CD4-positive, alpha-beta T cell treated with Interleukin-21 for 1 hour (primary cell): ENCODE measurements at places on chromosomes 2 and 18.
A peak's percentile ranks its signal among the peaks of the same experiment; 100 is the strongest.

DNA sequence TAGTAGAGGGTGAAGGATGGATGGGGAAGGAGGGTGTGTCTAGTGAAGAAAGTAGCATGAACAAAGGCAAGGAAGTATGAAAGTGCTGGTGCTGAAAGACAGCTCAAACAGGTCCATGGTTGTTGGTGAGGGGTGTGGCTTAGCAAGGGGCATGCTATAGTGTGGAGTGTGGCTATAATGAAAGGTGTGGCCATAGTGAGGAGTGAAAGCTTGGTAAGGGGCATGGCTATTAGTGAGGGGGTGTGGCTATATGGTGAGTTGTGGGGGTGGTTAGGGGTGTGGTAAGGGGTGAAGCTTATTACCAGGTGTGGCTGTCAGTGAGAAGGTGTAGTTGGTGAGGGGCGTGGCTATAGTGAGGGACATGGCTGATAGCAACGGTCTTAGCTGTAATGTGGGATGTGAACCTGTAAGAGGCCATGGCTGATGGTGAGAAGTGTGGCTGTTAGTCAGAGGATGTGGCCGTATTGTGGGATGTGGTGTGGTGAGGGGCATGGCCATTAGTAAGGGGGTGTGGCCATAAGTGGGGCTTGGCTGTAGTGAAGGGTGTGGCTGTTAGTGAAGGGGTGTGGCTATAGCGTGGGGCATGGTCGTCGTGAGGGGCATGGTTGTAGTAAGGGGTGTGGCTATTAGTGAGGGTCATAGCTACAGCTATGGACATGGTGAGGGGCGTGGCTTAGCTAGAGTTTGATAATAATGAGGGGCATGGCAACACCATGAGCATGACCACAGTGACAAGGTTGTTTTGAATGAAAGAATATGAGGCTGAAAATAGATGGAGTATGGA is 549.6 kb downstream of the FBXO15 start:
- no peak for DNase-seq

DNA sequence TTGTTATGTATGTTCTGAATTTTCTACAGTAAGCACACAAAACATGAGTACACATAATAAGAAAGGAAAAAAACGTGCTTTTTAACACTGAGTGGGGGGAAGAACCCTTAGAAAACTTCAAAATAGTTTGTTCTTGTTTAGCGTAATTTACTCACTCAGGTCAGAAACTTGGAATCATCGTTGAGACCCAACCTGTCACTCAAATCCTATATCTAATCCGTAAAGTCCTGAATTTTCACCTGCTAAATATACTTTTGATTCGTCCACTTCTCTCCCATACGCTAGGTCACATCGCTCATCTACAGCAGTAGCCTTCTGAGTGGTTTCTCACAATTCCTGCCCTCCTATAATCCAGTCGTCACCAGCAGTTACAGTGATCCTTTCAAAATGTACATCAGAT is 767 bp downstream of the TPRKB start:
- no peak for DNase-seq

DNA sequence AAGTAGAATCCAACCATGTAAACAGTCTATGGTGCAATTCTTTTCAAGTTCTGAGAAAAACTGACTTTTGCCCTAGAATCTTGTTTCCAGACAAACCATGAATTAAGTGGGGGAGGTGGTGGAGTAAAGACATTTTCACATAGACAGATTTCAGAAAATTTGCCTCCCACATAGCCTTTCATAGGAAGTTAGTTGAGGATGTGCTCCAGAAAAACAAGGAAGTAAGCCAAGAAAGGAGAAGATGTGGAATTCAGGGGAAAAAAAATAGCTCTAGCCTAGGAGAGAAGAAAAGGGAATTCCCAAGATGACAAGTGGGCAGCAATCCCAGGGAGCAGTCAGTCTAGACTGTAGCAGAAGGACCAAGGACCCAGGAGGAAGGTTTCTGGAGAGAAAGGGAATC is 17.4 kb downstream of the RUFY4 start:
- DNase-seq = no peak

- DNase-seq = no peak
Measured at GRCh38 chr2:144448389-144449027, 71.4 kb downstream of the ZEB2 start.

- no peak for DNase-seq
Measured at GRCh38 chr18:56445422-56445821, 193.0 kb downstream of the TXNL1 start.

DNA sequence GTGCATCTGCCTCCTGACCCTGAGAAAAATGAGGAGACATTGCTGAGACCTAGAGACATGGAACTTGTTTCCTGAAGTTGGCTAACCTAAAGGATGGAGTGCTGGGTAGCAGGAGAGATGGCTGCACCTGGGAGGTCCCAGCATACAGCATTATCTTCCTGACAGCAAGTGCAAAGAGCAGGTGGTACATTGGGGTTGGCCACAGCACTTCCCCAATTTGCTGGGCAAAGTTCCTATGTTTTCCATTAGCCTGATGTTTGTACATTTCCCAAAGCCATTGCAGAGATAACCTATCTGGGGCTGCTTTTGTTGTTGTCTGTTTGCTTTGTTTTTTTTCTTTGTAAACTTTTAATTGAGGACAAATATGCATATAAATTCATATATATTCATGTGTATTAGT is 296.7 kb downstream of the HRH4 start:
- DNase-seq = no peak

GRCh38 chr2:142825861-142826260 is 51.6 kb upstream of the KYNU start:
- DNase-seq = no peak

GRCh38 chr2:46045888-46046287 is 251.3 kb upstream of the EPAS1 start:
- no peak for DNase-seq

DNA sequence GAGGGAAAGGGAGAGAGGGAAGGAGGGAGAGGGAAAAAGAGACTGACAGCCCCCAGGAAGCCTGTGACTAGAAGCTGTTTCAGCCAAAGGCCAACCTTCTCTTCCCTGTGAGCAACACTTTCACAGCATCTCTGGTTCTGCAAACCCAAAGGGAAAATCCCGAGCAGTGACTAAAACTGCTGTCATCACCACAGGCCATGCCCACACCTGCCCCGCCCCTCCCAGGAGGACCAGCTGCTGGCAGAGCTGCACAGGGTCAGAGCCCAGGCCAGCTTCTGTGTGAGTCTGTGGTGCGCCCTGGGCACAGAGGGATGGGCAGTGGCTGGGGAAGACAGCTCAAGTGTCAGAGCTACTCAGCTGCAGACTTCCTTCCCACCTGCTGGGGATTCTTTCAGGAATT is 64.9 kb upstream of the OTOS start:
- no peak for DNase-seq

DNA sequence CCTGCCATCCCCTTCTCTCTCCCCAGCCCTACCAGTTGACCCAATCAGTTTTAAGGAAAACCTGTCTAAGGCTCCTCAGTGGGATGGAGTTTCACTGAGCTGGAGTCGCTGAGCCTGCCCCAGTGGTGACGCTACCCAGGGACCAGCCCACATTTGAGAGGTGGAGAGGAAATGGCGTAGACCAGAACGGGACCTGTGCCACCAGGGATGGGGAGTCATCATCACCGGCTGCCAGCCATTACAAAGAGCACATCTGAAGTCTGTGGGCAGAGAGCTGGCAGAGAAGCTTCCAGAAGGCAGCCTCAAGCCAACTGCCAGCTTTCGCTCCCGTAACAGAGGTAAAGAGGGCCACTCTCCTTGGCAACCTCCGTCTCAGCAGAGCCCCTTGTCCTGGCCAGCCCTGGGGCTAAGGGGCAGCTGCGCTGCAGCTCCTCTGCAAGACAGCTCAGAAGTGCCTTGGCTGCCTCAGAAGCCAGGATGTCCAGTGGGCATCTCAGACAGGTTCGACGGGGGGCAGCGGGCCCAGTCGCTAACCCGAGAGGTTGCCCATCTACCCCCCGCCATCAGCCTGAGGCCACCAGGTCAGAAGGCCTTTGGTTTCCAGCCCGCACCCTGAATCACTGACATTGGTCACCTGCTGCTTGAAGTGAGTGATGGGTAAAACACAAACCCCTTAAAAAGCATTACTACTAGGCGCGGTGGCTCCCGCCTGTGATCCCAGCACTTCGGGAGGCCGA is 15.4 kb downstream of the SDC1 start:
- DNase-seq = no peak

DNA sequence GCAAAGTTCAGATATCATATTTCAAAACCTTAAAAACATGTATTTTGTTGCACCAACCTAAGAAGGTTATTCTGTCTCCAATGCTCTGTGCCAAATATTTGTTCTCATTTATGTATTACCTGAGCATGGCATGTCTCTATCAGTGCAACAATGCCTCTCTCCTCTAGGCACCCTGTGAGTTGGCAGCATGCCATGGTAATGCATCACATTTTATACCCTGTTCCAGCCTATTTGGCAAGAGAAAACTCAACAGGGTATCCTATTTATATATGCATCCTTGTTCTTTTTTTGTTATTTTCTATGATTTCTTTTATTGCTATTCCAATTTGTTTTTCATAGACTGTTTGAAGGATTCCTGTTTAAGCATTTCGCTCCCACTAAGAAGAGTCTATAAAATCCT is 126.3 kb upstream of the NRXN1 start:
- no peak for DNase-seq

- no peak for DNase-seq
Measured at GRCh38 chr2:96082211-96083063, 33.9 kb downstream of the ADRA2B start.

DNA sequence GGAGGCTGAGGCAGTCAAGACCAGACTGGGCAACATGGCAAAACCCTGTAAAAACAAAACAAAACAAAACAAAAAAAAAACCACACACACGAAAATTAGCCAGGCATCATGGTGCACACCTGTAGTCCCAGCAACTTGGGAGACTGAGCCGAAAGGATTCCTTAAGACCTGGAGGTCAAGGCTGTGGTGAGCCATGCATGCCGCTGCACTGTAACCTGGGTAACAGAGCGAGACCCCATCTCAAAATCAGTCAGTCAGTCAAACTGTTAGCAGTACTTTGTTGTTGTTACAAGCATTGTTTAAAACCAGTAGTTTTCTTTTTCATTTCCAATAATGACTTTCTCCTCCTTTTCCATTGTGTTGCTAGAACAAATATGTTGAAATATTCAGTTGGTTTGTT is 21.7 kb downstream of the EPB41L5 start:
- no peak for DNase-seq

DNA sequence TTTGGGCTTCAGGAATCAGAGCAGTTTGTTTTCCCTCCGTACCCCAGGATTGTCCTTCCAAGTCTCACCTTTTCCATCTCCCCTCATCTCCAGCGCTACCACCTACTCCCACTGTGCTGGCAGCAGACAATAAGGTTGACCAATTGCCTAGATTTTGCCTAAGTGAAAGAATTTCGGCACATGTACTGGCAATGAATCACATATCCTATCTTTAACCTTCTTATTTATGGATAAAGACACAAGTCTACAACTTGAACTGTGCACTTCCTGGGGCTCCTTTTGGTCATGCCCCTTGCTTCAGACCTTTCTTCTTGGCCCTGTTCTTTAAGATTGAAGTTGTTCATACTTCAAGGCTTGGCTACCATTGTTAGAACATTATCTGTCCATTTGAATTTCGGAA is 71.4 kb downstream of the KCMF1 start:
- DNase-seq = no peak

DNA sequence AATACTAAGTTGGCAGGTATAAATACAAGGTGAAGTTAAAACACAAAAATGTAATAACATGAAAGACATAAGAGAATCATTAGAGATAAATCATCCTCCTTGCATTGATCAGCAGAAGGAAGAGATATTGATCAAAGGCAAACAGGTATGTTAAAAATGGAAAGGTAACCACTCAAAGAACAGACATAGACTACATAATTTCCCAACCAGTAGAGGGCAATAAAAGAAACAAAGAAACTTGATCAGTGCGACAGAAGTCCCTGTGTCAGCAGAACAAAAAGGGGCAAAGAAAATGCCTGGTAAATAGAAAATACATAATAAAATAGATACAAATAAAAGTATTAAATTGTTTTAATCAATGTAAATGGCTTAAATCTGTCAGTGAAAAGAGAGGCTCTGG is 53.6 kb downstream of the FAM228A start:
- DNase-seq = peak; percentile 7

DNA sequence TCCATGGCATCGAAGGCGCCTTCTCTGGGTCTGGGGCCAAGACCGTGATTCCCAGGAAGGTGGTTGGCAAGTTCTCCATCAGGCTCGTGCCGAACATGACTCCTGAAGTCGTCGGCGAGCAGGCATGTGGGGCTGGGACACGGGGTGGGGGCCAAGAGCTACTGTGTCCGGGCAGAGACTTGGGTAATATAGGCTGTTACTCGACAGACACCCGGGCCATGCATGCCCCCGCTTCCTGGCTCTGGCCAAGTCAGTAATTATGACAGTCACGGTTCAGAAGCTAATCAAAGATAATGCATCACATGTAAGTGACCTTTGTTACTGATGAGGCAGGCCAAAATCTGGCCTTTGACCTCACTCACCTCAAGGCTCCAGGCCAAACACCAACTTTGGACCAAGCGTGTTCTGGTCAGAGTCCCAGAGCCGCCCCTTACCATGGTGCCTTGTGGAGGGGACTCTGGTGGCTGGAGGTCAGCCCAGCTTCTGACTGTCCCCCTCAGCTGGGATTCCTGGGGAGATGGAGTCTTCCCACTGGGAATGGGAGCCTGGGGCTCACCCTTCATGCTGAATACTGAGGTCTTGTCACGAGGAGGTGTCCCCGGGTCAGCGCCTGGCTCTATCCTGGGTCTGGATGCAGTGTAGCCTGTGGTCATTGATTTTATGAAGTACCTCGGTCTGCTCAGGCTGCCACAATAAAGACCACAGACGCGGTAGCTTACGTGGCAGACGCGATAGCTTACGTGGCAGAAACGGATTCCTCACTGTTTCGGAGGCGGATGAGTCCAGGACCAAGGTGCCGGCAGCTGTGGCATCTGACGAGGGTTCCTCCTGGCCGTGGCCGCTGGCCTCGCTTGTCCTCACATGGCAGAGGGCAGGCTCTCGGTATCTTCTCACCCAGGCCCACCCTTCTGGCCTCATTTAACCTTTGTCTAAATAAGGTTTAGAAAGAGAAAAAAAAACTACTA is 17.7 kb upstream of the CNDP1 start:
- DNase-seq = no peak

GRCh38 chr2:128486640-128487375 is 168.1 kb upstream of the HS6ST1 start:
- DNase-seq = no peak

- DNase-seq = no peak
Measured at GRCh38 chr2:9307535-9307934, 100.9 kb downstream of the ASAP2 start.

- DNase-seq = no peak
Measured at GRCh38 chr2:189536830-189537229, 43.8 kb downstream of the SLC40A1 start.
